ENCODE measurements at places on chromosomes 7 and 10.

GRCh38 chr7:150368884-150369747 lies 494 bp downstream of the REPIN1 start:
- peak; percentile 75 for DNase-seq

DNA sequence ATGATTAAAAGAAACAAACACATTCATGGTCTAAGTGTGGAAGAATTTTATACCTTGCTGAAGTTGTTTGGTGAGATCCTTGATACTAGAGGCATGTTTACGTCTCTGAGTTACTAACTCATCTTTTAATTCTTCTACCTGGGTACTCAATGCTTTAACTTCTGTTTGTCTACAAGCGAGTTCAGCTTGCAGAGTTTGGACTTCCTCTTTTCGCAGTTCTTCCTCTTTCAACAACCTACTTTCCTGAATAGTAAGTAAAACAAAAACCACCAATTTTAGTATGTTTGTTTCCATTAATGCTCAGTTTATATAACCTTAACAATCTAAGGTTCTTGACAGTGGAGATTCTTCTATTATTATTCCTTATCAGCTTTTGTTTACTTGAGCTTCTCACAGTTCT lies 42.9 kb downstream of the CCDC186 start:
- no peak for DNase-seq

DNA sequence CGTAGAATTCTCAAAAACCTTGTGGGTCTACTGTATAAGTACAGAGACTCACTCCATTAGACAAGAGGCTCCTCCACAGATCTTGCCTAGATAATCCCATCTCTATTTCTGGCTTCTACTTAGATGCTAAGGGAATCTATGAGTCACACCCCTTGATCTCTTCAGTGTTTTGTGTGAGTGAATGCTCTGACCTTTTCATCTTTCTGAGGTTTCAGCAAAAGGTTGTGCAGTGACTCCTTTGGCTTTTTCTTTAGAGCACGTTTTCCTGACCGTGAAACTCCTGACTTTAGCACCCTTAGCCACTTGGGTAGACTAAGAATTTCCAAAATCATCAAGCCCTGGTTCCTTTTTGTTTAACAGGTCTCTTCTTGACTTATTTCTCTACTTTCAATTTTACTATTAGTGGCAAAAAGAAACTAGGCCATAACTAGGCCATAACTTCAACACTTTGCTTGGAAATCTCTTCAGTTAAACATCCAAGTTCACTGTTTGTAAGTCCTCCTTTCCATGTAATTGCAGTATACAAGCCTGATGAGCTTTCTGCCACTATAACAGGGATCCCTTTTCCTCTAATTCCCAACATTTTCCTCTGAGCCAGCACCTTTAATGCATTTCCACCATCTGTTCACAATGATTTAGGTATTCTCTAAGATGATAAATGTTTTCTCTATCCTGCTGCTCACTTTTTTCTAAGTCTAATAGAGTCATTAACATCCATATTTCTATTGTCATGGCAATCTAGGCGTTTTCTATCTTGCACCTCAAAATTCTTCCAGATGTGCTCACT lies 19.4 kb downstream of the COPG2 start:
- no peak for DNase-seq

DNA sequence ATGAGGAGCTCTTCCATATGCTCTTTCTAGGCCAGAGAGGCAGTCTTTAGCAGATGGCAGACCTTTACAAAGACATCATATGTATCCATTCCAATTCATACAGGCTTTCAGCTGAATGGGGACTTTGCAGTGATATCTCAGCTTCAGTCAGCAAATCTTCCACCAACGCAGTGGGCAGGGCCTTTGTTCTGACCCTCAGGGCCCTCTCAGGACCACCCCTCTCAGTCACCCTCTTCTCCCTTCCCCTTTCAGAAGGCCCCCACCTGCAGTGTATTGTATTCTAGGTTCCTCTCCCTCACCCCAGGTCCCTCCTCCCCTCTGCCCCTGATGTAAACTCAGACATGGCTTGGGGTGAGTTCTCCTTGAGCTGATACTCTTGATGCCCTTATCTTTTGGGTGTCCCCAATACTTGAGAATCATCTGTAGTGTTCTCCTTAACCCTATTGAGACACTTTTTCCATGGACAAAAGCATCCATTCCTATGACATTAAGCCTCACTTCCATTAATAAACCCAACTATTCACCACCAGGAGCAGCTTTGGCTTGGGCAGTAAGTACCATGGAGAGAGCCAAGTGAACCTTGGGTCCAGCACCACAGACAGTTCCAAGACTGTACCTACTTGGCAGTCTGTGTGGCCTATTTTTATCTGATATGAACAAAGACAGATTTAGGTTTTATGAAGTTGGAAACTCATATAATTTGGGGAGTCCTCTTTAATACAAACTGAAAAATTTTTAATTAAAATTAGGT lies 62.7 kb downstream of the ADCYAP1R1 start:
- DNase-seq = no peak

GRCh38 chr10:59830601-59831259 lies 75.6 kb downstream of the CCDC6 start:
- peak; percentile 2 for DNase-seq

- no peak for DNase-seq
Observed at GRCh38 chr7:31763548-31763947, 76.5 kb downstream of the PPP1R17 start.
